ENCODE measurements at places on chromosomes 12 and 14.

- DNase-seq = no peak
Observed at GRCh38 chr14:95064256-95064655, 93.1 kb downstream of the DICER1 start.

GRCh38 chr12:130714591-130715149 lies 1.4 kb downstream of the RIMBP2 start:
- DNase-seq = no peak

GRCh38 chr12:93782853-93783252 lies 105.7 kb downstream of the CRADD start:
- no peak for DNase-seq

- no peak for DNase-seq
Observed at GRCh38 chr12:57521525-57522010, 1.1 kb upstream of the MBD6 start.

- no peak for DNase-seq
Observed at GRCh38 chr12:93601591-93601990, 29.1 kb downstream of the SOCS2 start.

DNA sequence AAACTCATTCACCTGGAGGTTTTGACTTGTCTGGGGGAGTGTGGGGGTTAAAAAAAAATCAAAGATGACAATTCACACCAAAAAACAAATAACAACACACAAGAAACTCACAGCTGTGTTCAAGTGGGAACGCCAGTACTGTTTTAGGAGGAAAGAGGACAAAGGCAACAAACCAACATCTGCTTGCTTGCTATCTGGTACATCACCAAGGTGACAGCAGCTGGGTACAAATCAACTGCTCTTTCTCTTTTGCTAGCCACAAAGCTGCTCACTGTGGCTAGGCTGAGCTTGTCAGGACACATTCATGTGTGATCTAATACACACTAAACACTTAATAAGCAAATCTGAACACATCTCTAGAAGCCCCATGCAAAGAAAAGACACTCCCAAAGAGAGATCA lies 128.0 kb upstream of the RAP1B start:
- peak; percentile 30 for DNase-seq

DNA sequence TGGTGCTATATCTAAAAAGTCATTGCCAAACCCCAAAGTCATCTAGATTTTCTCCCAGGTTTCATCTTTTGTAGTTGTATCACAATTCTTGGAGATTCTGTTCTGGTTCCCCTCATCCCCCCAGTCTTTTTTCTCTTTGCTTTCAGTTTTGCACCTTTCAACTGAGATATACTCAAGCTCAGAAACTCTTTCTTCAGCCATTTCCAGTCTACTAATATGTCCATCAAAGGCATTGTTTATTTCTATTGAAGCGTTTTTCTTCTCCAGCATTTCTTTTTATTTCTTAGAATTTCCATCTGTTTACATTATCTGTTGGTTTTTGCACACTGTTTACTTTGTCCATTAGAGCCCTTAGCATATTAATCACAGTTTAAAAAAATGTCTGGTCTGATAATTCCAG lies 179.5 kb downstream of the NUBPL start:
- DNase-seq = no peak

DNA sequence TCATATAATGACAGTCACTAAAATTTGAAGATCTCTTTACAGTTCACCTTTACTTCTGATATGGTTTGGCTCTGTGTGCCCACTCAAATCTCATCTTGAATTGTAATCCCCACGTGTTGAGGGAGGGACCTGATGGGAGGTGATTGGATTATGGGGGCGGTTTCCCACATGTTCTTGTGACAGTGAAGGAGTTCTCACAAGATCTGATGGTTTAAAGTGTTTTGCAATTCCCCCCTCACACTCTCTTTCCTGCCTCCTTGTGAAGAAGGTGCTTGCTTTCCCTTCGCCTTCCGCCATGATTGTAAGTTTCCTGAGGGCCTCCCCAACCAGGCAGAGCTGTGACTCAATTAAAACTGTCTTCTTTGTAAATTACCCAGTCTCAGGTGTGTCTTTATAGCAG lies 27.3 kb upstream of the CD9 start:
- DNase-seq = no peak

- DNase-seq = no peak
Observed at GRCh38 chr12:47164724-47165439, 85.1 kb upstream of the AMIGO2 start.

DNA sequence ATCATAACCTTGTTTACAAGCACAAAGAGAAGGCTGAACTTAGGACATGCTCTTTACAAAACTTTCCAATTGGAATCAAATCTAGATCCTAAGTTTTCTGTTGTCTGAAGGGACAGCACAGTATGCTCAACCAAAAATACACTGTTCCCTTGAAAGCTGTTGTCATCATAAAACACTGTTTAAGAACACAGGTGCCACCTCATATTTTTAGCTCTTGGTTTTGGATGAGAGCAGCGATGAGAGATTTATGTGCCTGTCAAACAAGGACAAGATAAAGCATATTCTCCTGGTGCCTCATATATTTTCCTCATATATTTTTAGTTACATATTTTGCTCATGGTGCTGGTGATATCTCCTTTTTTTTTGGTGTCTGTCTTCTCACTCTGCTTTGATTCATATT lies 788.4 kb downstream of the AACS start:
- no peak for DNase-seq

- DNase-seq = no peak
Observed at GRCh38 chr12:128259556-128260070, 7.4 kb upstream of the TMEM132C start.

DNA sequence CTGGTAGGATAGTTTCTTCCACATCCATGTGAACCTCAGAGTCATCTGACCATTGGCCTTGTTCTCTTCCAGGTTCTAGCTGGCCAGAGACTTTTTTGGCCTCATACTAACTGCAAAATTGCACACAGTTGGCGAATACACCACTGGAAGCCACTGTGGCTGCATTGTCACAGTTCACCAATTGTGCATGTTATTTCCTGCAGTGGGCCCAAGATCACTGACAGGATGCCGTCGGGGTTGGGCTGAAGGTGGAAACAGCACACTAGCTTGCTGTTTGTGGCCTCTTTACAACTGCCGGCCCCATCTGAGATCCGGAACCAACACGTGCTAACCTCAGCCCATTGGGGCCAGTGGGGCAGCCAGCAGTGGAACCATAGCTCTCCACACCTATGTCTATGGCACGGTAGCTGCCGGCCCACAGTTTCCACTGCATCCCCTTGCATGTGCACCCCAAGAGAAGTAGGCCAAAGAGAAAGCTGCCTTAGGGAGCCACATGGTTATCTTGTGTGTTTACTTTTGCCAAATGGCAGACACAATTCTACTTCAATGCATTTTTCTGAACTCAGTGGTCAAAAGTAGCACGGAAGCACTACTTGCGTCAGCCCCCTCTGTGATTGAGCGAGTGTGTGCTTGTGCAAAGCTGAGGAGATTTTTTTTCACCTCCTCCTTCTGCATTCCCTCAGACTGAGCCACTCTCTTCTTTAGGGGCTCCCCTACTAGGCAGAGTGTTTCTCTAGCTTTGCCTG lies 464.0 kb downstream of the RAD51B start:
- DNase-seq = peak; percentile 67

GRCh38 chr14:26636561-26636960 lies 38.7 kb upstream of the NOVA1 start:
- DNase-seq = no peak

DNA sequence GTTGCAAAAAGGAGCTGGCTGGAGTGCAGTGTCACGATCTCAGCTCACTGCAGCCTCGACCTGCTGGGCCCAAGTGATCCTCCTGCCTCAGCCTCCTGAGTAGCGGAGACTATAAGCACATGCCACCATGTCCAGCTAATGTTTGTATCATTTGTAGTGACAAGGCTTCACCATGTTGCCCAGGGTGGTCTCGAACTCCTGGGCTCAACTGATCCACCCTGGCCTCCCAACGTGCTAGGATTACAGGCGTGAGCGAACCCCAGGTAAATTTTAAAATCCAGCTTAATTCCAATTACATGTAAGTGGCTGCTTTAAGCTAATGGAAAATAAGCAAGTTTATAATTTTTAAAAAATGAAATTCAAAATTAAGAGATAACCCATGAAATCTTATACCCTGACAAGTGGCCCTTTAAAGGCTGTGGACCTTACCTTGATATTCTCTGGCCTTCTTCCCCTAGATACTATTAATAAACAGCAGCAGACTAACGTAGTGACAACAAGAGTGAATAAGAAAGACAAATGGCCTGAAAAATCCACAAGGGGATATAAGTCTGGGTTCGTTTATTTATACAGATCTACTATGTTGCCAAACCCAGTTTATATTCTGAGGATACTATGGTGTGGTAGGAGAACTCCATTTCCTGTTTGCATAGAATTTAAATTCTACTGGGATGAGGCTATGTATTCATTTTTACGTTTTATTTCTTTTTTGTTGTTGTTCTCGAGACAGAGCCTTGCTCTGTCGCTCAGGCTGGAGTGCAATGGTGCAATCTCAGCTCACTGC lies 25.6 kb upstream of the SLC2A3 start:
- no peak for DNase-seq

GRCh38 chr12:54003625-54004024 lies 3.7 kb downstream of the HOXC9 start:
- no peak for DNase-seq

DNA sequence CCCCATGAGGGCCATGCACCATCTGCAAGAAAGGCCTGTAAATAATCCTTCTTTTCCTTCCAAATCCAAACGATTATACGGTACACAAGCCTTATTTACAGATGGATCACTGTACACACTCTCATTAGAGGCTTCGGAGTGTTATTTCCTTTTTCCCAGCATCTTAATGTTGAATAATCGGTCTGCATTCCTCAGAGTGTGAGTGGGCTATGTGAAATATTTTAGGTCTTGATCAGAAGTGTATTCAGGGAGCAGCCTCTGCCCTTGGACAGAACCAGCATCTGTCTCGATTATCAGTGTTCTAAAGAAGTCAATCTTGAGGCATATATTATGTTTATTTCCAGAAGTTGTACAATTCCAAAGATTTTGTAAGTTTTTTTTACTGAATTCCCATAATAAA lies 340.6 kb downstream of the SEC23A start:
- DNase-seq = no peak

- DNase-seq = peak; percentile 84
Observed at GRCh38 chr12:53746592-53747092, 5.1 kb downstream of the CISTR start.

DNA sequence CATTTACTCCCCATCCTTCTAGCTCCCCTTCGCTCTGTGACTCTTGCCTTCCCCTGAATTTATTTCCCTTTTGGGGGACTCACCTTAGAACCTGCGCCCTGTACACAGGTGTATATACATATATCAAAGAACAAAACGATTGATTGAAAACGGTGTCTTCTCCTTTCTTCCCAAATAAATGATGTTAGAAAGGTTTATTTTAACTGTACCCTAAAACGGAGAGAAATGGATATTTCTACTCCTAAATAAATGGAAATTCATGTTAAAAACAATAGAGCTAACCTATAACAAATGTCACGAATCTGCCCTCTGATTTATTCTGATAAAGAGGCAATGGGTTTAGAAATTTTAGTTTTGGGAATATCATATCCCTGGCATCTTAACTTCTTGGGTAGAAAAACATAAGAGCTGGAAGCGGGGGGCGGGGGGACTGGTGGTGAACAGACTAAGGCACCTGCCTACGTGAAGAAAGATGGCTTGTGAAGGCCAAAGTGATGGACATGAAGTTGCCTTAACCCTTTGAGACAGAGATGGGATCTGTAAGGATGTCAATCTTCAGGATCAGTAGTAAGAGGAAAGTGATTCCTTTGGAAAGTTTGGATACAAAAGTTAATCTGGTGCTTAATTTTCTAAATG lies 8.8 kb upstream of the LHX5 start:
- no peak for DNase-seq

DNA sequence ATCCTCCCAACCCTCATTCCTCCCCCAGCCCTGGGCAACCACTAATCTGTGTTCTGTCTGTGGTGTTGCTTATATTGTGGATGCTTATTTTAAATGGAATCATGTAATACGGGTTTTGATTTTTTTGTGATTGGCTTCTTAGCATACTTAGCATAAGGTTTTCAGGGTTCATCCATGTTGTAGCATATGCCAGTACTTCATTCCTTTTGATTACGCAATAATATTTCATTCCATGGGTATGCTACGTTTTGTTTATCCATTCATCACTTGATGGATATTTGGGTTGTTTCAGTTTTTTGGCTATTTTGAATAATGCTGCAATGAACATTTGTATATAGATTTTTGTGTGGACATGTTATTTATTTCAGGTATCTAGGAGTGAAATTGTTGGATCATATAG lies 82.9 kb downstream of the TSPAN9 start:
- DNase-seq = no peak

DNA sequence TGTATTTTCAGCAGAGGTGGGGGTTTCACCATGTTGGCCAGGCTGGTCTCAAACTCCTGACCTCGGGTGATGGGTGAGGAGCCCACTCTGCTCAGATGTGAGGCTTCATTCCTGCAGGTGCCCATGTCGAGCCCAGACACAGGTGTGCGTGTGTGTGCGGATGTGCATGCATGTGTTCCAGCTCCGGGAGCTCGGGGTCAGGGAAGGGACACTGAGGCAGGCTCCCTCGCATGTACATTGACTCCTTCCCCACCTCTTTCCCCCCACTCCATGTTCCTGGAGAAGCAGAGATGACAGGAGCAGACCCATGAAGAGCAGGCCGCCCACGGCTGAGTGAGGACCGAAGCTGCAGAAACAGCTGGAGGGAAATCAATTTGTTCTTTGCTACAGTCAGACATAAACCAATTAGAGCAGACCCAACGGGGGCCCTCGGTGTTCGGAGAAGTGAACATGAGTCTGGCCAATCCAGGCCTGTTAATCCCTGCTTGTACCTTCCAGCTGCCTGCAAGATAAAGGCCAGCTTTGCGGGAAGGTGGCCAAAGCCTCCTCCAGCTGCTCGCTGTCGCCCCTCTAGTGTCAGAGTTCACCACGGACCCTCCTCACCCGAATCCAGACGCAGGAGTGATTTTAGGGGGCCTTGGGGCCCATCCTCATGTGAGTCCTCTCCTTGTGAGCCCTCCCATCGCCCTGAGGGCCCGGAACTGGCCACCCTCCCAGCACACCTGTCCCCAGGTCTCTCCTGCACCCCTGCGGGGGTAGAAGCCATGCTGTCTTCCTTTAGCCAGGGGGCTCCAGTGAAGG lies 321.0 kb upstream of the RTL1 start:
- DNase-seq = no peak

DNA sequence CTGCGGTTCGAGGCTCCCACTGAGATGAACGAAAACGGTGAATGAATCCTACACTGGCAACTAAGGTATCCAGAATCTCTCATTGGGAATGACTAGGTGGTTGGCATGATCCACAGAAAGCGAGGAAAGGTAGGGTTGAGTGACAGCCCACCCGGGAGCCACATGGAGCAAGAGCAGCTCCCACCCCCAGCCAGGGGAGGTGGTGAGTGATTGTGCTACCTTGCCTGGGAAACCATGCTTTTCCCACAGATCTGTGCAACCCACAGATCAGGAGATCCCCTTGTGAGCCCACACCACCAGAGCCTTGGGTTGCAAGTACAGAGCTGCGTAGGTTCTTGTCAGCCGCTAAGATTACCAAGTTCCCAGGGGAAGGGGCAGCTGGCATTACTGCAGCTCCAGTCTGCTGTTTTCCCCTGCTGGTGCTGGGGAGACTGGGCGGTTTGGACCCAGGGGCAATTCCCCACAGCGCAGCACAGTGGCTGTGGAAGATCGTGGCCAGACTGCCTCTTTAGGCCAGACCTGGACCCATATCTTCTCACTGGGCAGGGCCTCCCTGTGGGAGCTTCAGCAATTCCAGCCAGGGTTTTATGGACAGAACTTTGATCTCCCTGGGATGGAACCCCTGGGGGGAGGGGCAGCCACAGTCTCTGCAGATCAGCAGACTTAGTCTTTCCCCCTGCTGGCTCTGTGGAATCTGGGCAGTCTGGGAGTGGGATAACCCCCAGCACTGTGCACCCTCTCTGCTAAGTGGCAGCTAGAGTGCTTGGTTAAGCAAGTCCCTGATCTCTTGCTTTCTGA lies 44.6 kb upstream of the PPP4R3A start:
- no peak for DNase-seq

GRCh38 chr12:128266086-128266485 lies 884 bp upstream of the TMEM132C start:
- DNase-seq = no peak

Data from CD4-positive, alpha-beta T cell treated with Interferon alpha-2 for 1 hour (primary cell).